Immature natural killer cell (primary cell): ENCODE measurements at places on chromosomes 11 and 22.

GRCh38 chr11:21426931-21427330 lies 757.5 kb downstream of the NELL1 start:
- DNase-seq: no peak

DNA sequence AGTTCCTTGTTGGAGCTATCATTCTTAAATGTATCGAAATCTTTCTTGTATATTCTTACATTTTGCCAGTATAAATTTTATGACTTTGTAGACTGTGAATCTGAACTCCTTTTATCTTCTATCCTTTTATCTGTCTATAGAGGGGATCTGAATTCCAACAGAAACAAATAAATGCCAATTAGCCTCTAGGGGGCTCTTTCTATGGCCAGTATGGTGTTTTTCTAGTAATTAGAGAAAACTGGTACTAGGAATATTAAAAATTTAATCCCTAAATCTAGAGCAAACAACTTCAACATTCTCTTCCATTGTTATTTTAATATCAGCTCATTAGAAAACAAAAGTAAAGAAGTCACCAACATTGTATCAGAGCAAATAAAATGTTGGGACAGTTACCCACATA lies 21.5 kb upstream of the CAT start:
- DNase-seq: no peak

DNA sequence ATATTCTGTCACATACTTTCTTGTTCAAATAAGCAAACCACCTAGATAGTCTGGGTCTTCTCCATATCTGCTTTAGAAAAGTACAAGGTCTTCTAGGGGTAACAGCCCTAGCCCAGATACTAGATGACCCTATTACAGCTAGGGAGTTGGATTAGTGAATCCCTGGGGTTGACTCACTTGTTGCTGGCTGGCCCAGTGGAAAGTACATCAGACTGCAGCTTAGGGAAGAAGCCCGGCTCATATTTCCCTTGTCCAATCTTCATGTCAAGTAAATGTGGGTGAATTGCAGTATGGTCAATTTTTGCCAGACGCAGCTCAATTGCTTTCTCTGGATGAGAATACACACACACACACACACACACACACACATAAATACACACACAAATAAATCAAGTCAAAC lies 79.1 kb upstream of the SCUBE2 start:
- DNase-seq: no peak

- no peak for DNase-seq
These were observed 21.7 kb downstream of the TIMP3 start for GRCh38 chr22:32823024-32823730.

GRCh38 chr11:58059007-58059350 lies 28.2 kb downstream of the OR6Q1 start:
- no peak for DNase-seq

DNA sequence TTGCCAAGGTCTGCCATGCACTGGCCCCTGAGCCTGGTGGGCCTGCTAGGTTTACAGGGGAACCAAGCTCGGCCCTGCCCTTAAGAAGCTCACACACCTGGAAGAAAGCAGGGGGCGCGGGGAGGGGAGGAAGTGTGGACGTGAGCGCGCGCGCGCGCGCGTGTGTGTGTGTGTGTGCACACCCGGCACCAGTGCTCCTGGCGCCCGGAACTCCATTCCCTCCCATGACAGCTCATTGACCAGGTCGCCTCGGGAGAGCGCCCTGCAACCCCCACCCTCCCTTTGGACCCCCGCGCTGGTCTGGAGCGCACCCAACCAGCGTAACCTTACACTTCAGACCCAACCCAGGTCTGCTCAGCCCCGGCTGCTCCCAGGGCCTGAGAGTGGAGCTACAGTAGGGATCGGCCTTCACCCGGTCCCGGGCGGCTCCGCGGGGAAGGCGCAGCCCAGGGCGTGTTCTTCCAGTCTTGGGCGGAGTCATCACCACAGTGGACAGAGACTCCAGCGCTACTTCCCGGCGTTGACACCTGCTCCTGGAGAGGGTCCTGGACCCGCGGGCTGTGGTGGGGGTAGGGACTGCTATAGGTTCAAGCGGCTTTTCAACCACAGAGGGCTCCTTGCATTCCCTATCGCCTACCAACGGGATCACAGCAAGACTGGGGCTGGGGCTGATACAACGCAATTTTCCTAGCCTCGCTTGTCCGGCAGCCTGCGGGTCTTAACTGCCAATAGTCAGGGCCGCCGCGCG lies 1.5 kb downstream of the GALNT18 start:
- DNase-seq: no peak

GRCh38 chr11:14927146-14927545 lies 35.1 kb upstream of the CYP2R1 start:
- no peak for DNase-seq

DNA sequence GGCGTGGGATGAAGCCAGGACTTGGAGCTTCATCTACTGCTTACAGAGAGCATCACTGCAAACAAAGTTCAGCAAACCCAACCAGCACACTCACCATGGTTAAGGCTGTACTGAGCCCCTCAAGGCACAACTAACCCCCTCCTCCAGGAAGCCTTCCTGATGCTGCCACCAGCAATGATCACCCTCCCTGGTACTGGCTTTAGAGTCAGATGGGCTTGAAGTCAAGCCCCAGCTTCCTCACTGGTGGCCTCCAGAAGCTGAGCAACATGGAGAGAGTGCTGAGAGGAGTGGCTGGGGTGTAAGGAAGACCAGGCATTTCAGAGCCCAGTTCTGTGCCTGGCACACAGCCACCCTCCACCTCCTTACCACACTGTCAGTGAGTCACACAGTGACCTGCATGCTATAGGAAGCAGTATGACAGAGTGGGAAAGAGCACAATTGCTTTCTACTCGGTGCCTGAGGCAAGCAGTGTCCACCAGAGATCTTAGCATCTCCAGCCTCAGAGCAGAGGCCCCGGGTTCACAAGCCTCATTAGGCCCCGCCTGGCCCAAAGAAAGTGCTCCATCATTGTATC lies 24.7 kb upstream of the BAIAP2L2 start:
- no peak for DNase-seq

DNA sequence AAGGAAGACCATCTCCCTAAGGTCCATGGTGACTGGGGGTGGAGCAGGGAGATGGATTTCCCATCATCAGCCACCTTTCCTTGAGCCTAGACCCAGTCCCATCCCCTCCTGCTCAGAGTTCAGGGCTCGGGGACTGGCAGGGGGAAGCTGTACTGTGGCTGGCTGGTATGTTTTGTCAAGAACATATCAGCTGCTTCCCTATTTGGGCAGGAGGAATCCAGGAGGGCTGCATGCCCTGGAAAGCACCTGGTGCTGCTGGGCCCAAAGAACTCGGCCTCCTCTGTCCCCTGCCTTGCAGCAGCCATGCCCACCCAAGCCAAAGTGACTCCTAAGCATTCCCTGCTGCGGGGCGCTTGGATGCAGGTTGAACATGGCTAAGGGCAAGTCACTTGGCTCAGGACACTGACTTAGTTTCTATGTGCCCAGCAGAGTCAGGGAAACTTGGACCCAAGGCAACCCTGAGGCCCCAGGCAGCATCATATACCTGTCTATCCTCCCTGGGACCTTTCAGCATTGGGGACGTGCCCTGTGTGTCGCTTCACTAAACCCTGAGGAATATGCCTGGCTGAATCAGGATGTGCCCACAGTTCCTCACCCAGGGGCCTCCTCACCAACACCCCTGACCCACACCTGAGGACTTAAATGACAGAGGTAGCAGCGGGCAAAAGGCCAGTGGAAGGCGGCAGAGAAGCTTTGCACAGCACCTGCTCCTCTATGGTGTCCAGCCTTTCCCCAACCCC lies 43.1 kb downstream of the BUD13 start:
- no peak for DNase-seq

DNA sequence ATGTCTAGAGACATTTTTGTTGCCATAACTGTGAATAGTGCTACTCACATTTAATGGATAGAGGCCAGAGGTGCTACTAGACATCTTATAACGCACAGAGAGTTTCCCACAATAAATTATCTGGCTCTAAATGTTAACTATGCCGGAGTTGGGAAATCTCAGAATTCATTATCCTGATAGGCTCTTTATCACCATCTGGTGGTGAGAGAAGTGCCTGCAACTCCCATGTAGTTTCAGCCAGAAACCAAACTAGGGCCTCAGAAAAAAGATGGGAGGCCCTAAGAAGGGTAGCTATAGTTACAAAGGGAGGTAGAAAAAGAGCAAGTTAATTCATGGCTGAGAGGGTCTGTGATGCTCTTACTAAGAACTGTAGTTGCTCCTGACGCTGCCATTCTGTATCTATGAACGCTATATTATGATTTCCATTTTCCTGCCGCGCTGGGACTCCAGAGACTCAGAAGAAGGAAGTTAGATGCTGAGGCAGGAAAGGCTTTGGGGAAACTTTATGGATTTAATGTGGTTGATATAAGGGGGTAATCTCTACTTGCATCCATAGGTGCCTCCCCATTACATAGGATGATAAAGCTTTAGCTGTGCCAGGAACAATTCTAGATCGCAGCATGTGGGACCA lies 22.9 kb upstream of the MRPL17 start:
- peak; percentile 14 for DNase-seq

DNA sequence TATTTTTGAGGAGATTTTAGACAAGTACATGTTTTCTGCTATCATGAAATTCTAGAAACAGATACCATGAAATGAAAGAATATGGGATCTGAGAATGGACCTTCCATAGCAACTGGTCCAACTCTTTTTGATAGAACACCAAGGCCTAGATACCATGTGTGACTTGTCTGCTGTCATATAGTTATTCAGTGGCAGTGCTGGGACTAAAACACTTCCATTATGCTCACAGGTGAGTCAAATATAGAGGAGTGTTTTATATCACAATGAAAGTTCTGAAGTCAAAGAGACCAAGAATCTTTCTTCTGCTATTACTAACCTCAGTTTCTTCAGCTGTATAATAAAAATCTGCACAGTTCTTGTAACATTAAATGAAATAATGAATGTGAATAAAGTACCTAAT lies 276.9 kb downstream of the DCDC1 start:
- DNase-seq: no peak

DNA sequence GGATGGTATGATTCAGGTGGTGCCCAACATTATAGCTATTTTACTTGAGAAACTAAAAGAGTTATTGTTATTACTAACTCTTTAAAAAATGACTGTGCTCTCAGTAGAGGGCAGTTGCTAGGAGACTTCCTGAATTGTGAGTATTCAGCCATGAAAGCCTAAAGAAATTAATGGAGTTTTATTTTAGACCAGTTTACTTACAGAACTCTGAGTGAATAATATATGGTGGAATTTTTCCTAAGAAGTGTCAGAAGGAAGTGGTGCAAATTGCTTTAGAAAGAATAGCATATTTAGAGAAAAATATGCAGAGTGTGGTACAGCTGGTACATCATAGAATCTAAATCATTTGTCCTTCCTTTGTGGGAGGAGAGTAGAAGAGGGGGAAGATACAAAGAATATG lies 689.9 kb upstream of the CCDC90B start:
- no peak for DNase-seq

DNA sequence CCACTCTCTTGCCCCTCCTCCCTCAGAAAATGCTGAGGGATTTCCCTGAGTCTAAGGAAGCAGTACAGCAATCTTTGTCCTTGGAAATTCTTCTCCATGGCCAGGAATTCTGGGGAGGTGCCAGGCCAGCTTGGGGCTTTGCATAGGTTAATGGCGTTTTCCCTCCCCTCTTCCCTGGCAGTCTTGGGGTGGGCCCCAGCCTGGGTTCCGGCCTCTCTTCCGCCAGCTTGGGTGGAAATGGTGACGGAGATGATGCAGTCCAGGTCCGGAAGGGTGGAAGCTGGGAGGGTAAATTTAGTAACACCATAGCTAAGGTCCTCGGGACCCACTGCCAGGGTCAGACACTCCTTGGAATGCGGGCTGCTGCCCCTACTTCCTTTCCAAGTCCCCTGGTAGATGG lies 5.0 kb downstream of the PHLDB1 start:
- no peak for DNase-seq

- DNase-seq: no peak
These were observed 13.8 kb upstream of the TFIP11 start for GRCh38 chr22:26525946-26526564.

- DNase-seq: no peak
These were observed 79.7 kb upstream of the WNT7B start for GRCh38 chr22:46056546-46057245.

DNA sequence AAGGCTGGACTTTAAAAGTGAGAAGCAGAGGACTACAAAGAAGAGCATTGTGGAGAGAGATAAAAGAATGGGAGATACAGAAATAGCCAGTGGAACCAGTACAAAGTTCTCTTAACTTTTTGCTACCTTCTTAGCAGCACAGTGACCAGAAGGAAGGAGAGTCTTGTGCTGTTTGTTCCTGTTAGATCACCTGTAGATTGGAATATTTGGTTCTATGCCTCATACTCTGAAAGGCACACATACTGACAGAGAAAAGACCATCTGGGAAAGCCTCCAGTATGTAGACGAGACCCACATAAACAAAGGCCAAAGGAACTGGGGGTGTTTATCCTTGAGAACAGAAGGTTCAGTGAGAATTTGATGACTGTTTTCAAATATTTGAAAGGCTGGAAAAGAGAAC lies 18.7 kb downstream of the RNF141 start:
- DNase-seq: no peak

DNA sequence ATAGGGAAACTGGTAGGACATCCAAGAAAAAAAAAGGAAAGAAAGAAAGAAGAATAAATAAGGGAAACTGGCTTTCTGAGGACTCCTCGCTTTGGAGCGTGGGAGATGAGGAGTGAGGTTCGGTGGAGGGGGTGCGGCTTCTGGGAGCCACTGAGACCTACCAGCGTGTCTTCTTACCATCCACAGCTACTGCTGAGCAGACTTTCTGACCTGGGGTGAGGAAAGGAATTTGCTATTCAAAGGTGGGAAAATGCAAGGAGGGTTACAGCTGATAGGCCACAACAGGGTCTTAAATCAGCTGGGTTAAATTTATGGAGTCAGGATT lies 488 bp upstream of the SELENOM start:
- DNase-seq: no peak

DNA sequence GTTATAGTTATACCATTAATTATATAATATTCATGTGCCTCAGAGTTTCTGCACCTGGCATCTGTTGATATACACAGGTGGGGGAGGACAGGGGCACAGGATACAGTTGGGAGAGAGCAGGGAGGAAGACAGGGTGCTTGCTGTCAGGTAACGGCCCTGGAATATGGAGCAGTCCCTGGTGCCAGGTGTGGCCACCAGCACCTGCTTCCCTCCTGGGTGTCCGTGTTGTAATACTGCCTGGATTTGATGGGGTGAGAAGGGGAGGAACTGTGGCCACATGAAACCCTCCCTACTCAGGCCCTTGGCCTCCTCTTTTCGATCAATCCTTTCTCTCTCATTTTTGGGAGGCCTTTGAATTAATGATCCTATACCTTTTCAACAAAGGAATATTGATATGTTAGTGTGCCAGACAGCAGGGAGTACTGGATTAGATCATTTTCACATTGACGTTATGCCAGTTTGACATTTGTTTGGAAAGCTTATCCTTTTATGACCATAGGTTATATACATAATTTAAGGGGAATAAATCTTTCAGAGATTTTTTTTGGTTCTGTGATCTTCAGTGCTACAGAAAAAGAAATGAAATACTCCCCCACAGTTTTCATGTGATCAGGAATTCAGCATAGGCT lies 88.6 kb downstream of the TEAD1 start:
- no peak for DNase-seq

GRCh38 chr22:26550498-26551033 lies 38.3 kb upstream of the TFIP11 start:
- no peak for DNase-seq

- DNase-seq: no peak
These were observed 46.0 kb downstream of the RPL27A start for GRCh38 chr11:8728563-8728962.
